Frontal cortex (tissue), 4 donors: ENCODE measurements at places on chromosomes 16 and 17. TPM values are rescaled to one million over a fixed set of nuclear protein-coding genes. Genes with fewer than 3 reads are reported as not detected.

The SERPINF2 gene
- not detected for total RNA-seq

DNA sequence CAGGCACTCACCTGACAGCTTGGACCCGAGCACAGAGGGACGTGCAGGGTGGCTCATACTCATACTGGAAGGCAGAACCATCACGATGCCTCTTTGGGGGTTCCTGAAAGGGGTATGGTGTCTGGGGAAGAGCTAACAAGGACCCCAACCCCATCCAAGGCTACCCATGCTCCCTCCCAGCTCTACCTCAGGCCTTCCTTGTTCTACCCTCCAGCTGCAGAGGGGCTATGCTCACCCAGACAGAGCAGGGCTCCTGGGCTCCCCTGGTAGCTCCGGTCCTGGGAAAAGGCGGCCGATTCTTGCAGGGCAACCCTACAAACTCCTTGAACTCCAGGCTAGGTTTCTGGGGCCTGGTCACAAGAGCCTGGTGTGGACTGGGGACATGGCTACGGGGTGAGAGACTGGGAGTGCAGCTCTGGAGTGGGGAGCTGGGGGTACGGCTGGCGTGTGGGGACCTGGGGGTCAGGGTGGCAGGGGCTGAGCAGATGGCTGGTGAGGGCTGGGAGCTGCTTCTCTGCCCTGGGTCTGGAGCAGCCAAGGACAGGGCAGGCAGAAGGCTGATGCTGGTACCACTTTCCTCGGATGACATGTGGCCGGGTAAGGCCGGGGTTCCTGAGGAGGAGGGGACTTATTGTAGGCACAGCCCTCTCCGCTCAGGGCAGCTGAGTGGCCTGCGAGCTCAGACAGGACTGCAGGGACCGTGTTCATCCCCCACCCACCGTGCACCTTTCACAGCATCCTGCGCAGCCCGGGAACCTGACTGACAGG is 2.1 kb downstream of the ACD start:
- no peak for DNase-seq

The TAC4 gene
- total RNA-seq: not detected

DNA sequence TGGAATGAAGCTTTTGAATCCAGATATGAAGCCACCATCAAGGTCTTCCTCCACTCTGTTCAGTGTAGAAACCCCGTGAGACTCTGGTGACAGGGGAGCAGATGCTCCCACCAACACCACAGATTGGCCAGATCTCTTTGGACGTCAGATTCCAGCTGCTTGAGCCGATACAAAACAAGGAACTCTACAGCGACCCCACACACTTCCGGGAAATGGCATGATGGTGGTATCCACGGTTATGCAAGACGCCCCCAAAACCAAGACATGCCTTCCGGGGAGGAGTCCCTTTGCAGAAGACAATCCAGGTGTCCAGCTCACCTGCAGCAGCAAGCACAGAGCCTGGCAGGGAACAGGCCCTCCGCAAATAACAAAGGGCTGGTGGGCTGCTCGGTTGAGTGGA is 19.8 kb upstream of the PITPNA start:
- no peak for DNase-seq

The SMPD3 gene
- total RNA-seq: 64.8 TPM

DNA sequence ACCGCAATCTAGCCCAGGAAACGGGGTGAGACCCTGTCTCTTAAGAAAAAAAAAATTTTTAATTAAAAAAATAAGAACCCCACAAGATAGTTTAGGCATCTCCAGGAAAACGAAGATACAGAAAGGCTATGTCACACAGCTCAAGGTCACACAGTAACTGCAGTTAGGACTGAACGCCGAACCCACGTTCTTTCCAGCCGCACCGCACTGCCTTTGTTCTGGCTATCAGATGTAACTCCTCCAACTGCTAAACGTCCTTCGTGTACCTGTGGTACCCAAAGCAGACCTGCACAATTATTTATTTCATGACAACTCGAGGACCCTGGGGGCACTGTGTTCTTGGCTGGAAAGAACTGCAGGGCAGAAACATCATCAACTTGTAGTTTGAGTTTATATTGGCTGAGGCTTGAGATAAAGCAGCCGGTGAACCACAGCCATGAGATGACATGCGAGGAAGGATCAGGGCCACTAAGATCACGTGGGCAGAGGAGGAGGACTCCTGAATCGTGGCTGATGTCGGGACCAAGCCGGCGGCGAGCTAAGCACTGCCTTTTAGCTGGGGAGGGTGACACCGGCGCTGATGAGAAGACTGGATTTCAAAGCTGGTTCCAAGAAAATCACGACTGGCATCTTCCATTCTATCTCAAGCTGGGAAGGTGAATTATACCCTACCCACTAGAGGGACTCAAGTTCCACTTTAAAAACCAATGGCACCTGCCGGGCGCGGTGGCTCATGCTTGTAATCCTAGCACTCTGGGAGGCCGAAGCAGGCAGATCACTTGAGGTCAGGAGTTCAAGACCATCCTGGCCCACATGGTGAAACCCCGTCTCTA is 20.7 kb upstream of the MNT start:
- DNase-seq: no peak

GRCh38 chr17:49745175-49746139 is 18.5 kb downstream of the FAM117A start:
- DNase-seq: no peak

DNA sequence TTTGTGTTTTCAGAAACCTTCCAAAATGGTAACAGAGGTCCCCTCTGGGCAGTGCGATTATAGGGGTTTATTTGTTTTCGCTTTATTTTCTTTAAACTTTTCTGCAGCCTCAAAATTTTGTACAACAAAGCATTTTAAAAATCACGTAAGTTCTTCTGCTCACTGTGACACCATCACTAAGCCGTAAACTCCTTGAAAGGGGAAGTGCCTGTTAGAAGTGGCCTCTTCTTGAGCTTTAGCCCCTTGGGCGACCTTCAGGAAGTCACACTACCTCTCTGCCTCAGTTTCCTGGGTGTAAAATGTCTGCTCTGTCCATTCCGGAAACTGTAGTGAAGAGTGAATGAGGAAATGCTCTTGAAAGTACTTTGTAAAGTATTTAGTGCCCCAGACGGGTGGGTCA is 26.6 kb downstream of the ARHGAP27 start:
- no peak for DNase-seq

The EVI2A gene
- 2.4 TPM for total RNA-seq

The EVPL gene
- not detected for total RNA-seq

DNA sequence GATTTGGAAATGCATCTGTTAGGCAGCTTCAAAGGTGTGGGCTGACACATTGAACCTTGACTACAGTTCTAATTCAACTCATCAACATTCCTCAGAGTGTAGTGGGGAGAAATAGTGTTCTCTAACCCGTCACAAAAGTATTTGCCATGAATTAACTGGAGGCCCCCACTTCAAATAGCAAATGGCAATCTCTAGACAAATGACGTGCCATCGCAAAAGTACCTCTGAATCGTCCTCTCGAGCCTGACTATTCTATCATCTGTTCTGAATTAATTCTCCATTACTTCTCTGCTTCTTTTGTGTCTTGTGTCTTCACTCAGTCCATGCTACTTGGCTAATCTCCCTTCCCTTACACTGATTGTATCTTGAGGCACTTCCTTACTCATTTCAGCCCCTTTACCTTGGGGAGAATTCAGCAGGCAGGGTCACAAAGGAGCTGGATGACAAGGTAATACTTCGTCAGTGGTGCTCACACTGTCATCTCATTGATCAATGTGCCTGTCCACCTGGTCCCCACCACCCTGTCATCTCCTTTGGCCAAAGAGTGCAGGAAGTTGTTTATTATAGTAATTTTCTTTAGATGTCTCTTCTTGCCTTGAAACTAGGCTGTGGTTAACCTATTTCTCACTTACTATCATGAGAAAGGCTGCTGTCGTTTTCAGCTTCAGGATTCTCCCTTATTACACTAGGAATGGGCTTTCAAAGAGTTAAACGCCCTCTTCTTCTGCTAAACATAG is 108.4 kb downstream of the SYCE1L start:
- no peak for DNase-seq

DNA sequence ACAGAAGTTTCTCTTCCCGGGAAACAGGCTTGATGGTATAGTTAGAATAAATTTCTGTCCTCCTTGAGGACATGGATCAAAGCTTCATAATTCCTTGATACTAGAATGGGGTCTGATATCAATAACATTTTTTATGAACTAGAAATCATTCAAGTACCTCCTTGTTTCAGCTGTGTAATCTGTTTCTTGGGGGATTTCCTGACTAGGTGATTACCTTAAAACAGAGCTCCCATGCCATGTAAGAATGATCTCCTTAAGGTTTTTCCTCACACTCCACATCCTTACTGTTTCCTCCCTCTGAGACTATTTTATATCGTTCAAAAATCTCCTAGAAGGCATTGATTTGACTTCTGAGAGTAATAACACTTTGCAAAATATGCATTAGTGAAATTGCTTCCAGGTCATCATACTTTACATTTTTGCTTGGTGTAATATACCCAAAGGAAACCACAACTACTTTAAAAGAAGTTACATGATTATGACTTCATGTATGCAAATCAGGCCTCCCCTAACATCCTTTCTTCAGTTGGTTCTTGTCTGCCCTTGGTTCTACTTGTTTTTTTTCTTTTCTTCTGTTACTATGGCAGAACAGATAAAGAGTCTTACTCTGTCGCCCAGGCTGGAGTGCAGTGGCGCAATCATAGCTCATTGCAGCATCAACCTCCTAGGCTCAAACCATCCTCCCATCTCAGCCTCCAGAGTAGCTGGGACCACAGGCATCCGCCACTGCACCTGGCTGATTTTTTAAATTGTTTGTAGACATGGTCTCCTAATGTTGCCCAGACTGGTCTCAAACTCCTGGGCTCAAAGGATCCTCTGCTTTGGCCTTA is 388.8 kb downstream of the ZFHX3 start:
- no peak for DNase-seq

The SCIMP gene
- total RNA-seq: under 0.01 TPM

DNA sequence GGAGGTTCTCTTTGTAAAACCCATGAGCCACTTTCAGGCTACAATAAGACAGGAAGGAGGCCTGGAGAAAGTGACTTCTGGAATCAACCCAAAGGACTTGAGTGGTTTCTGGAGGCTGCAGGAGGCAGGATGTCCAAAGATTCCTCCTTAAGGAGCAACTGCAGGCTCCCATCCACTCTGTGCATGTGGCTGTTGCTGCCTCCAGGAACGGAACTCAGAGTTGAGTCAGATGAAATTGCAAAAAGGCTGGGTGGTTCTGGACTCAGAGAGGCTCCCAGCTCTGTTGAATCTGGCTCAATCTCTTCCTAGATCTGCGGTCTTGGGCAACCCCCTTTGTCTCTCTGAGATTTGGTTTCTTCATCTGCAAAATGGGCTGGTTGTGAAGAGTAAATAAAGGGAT is 197.1 kb downstream of the SHISA9 start:
- DNase-seq: no peak

DNA sequence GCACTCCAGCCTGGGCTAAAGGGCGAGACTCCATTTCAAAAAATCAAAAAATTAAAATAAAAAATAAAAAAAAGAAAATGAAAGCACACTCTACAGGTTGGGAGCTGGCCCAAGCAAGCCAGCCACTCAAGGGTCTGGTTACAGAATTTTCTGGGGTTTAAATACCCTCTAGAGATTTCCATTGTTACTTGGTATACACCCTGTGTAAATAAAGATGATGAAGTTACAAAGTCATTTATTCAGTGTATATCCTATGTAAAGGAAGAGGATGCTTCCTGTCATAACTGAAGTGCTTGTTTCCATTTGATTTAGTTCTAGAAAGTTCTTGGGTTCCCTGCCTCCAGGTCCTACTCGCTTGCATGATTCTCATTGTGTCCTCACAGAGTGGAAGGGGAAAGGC is 79.9 kb upstream of the C17orf78 start:
- DNase-seq: no peak

- DNase-seq: no peak
Measured at GRCh38 chr16:10324210-10324609, 61.7 kb upstream of the ATF7IP2 start.

DNA sequence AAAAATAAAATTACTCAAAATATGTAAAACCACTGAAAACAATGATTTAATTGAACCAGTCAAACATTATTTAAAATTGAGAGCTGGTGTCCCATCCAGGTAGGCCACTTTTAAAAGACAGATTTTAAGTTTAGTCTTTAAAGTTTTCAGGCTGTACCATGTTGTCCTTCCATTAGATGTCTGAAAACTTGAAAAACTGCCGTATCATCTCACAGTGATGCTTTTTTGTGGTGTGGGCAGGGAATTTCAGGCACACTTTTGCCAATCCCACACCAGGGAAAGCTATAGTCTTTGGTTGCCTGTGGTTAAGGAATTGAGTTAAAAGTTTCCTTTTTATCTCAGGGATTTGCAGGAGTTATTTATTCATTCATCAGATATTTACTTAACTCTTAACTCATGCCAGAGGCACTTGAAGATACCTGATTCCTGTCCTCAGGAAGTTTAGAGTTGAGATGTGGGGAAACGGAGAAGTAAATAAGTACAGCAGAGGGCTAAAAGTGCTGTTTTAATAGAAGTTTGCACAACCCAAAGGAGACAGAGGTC is 3.2 kb downstream of the SNTB2 start:
- no peak for DNase-seq

DNA sequence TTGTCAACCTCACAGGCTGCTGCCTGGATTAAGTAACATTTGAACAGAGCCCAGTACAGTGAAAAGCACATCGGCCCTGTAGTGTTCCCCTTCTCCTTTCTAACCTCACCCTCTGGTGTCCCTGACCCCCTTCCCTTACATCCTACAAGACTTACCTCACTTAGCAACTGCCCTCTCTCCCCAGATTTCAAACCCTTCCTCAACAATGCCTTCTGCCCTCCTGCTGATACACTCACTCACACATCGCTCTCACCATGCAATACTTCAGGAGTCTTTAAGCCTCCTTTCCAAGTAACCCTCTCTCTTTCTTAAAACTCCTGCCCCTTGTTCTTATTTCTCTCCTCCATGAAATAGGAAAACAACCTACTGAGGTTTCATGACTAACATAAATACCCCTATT is 17.8 kb downstream of the ZZEF1 start:
- DNase-seq: no peak

The SPATA2L gene
- 20.0 TPM for total RNA-seq

DNA sequence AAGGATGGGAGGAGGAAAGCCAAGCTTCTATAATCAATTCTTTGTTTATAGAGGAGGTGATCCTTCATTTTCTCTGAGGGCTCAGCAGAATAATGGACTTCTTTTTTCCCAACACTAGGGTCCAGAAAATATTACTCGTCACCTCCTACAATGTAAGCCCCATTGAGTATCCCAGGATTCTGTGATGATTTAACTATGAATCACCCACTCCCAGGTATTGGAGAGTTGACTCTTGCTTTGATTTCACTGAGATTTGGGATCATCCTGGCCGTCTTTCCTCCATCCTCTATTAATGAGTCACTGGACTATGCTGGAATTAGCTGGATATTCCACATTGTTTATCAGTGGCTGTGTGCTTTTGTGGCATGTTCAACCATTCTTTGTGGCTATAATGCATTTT is 452.0 kb downstream of the NPIPA7 start:
- no peak for DNase-seq

GRCh38 chr16:58440131-58440530 is 47.9 kb downstream of the GINS3 start:
- DNase-seq: no peak

The CMTM2 gene
- not detected for total RNA-seq

- no peak for DNase-seq
Measured at GRCh38 chr16:10938321-10938720, 3.9 kb downstream of the DEXI start.

The PRR29 gene
- total RNA-seq: 2.0 TPM

The TP53TG3D gene
- total RNA-seq: 1.2 TPM

- no peak for DNase-seq
Measured at GRCh38 chr17:32158870-32159585, 16.7 kb downstream of the RHOT1 start.

The EARS2 gene
- total RNA-seq: 33.0 TPM

The MPP3 gene
- 36.7 TPM for total RNA-seq
